ENCODE measurements at places on chromosomes 4 and X.
A peak's percentile ranks its signal among the peaks of the same experiment; 100 is the strongest.

GRCh38 chr4:8201321-8201781 lies 2.3 kb downstream of the SH3TC1 start:
- no peak for DNase-seq

DNA sequence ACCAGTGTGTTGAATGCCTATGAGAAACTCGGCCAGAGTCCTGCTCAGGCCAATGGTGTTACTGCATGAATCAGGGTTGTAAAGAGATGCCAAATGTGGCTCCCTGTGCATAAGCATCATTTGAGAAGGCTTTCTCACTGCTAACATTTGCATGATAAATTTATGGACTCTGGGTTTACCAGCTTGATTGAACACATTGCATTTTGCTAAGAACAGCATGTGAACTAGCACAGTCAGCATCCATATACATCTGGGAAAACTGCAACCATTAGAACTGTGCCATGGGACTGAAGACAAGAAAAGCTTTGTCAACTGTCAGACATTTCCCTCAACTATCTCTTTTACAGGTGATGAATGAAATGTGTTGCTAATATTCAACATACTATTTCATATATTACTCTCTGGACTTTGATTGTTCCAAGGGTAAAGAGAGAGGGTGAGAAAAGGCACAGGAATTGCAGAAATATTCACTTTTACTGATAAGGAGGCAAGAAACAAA lies 1427.4 kb upstream of the ADGRL3 start:
- DNase-seq, result no peak

DNA sequence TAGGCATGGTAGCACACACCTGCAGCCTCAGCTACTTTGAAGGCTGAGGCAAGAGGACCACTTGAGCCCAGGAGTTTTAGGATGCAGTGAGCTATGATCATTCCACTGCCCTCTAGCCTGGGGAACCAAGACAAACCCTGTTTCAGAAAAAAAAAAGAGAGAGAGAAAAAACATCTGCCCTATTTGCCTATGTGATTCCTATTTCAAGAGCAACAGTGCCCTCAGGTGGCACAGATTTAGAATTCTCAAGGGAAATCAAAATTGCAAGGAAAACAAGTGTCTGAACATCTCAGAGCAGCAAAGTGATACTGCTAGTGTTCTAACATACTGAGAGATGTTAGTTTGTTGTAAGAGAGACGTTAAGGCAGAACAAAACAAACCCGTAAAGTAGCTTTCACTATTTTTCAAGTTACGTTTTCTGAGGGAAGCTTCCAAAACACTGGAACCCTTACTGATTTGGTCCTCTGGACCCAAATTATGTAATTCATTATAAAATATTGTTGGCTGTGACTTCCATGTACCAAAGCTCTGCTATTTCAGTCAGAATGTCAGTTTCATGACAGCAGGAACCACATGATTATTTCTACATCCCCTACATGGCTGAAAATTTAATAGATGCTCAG lies 7.9 kb downstream of the BDH2 start:
- no peak for DNase-seq

GRCh38 chr4:99815597-99816011 lies 1.0 kb upstream of the DAPP1 start:
- peak; percentile 79 for DNase-seq
